Activated T-helper 2 cell treated with anti-CD3 and anti-CD28 coated beads, Interferon-gamma antibody, Interleukin-2, Interleukin-4, amounts not matched to agents 10 μg/mL and 5 μg/mL and 100 μg/mL, durations not matched to agents 14 hours and 24 hours and 36 hours (primary cell): ENCODE measurements at places on chromosomes 1 and 21. TPM values are rescaled to one million over a fixed set of nuclear protein-coding genes. Genes with fewer than 3 reads are reported as not detected.

DNA sequence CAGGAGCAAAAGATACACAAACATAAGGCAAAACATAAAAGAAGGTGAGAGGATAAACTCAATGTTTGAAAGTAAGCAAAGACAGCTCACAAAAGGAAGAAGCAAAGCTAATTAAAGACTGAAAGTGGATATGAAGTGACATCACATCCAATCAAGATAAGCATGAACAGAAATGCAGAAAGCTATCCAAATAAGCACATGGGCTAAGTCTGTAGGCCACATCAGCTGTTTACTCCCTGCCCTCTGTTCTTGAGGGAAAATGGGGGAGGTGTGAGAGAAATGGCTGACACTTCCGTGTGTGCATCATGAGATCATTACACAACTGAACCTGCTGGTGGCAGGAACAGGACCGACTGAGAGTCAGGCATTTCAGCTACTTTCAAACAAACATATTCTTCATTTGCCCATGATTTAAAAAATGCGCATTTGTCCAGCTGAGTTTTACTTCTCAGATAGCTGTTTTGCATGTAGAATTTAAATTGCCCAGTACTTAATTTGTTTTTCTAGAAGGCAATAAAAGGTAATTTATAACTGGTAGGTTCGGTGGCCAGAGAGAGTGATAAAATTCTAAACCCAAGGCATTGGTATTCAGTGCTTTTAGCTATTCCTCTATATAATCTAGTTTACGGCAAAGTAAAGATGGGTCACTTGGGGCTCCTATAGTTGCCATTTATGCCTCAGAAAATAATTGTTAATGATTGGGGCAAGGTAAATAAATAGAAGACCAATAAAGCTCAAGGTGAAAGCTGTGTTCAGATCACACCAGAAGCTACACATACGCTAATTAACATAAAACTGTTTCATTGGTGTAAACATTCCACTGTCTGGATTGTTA lies 27.2 kb upstream of the MAN1A2 start:
- no peaks in the 10 kb centered on the region for H3K36me3 ChIP-seq
- DNase-seq = no peak
- no peak overlapping the region for H3K4me3 ChIP-seq
- no peak overlapping the region for H3K27ac ChIP-seq
- H3K4me1 ChIP-seq = peaks cover 16% of the 10 kb centered on the region

DNA sequence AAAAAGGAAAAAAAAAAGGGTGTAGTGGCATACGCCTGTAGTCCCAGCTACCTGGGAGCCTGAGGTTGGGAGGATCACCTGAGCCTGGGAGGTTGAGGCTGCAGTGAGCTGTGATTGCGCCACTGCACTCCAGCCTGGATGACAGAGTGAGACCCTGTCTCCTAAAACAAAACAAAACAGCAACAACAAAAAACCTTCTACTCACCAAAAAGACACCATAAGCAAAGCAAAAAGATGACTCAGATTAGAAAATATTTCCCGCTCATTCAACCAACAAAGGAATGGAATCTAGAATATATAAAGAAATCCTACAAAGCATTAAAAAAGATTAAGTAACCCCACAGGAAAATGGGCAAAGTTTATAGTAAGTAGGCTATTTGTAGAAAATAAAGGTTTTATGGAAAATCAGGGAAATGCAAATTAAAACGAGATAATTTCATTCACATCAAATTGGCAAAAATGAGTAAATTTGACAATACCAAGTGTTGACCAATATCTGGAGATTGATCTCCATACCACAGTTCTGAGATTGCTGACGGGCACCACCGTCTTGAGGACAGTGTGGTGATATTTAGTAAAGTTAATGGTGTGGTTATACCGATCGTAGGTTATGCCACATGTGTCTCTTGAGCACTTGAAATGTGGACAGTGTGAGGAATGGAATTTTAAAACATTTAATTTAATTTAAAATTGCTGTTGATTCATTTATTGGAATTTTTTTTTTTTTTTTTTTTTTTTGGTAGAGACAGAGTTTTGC lies 54.0 kb downstream of the PIK3CD start:
- no peaks in the 10 kb centered on the region for H3K27me3 ChIP-seq
- H3K4me1 ChIP-seq = peaks cover 40% of the 10 kb centered on the region
- no peak overlapping the region for H3K4me3 ChIP-seq
- DNase-seq = no peak

DNA sequence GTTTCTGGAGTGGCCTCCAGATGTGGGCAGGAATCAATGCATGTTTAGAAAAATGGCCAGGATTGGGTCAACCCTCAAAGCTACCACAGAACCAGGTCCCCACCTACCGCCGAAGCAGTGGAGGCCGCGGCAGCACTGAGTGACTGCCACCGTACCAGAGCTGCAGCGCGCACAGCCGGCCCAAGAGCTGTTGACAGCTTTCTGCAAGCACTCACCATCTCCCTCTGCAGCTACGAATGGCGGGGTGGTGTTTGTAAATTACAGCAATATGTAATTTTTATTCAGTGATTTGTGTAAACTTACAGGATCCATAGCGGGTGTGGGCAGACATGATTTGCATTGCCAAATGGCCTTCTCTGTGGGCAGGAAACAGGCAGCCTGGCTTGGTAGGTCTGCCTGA lies 96.4 kb downstream of the CAMK2N1 start:
- H3K27ac ChIP-seq = no peak overlapping the region
- H3K36me3 ChIP-seq = no peaks in the 10 kb centered on the region
- peaks cover 42% of the 10 kb centered on the region for H3K27me3 ChIP-seq

DNA sequence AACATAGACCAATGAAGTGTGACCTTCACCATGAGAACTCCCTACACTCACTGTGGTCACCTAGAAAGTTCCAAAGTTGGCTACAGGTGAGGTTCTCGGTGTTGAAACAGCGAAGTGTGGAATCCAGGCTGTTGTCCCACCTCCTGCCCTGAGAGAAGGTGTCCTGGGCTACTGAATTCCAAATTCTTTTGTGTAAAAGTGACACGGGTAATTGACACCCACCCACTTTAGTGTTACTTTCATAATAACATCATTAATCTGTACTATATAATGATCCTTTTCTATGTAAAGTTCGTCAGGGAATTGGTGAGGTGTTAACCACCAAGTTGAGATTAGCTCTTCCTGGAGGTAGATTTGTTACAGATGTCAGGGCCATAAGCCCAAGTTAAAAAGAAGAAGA lies 690.7 kb downstream of the RWDD3 start:
- H3K27me3 ChIP-seq = no peaks in the 10 kb centered on the region
- no peaks in the 10 kb centered on the region for H3K4me1 ChIP-seq
- H3K27ac ChIP-seq = no peak overlapping the region
- H3K4me3 ChIP-seq = no peak overlapping the region

DNA sequence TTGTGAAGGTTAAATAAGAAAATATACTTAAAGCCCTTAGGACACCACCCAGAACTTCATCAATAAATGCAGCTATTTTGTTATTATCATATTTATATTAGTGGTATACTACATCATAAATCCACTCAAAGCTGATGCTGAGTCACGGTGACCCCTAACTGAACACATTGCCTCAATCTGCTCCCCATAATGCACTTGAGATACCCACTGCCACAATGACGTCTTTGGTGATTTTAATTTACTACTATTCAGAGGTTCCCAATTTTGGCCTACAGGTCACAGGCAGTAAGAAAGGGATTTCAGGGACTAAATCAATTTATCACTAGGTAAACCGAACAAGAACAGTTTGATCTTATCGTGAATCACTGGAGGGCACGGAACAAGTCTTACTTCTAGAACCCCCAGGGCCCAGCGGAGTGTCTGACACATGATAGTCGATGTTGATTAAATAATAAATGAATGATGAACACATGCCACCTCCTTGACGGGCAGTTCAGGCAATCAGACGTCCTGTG lies 493 bp upstream of the CHD1L start:
- H3K27ac ChIP-seq = peak overlapping the region; percentile 79
- no peak for DNase-seq
- H3K27me3 ChIP-seq = peaks cover 11% of the 10 kb centered on the region
- H3K36me3 ChIP-seq = peaks cover 16% of the 10 kb centered on the region

GRCh38 chr1:58814251-58815068 lies 30.6 kb upstream of the JUN start:
- peak overlapping the region; percentile 32 for H3K4me3 ChIP-seq
- DNase-seq = no peak
- H3K27me3 ChIP-seq = peaks cover 5% of the 10 kb centered on the region
- H3K36me3 ChIP-seq = no peaks in the 10 kb centered on the region

LAMC2 gene
- not detected in 2 replicates for total RNA-seq

PRR9 gene
- not detected in 2 replicates for total RNA-seq

DNA sequence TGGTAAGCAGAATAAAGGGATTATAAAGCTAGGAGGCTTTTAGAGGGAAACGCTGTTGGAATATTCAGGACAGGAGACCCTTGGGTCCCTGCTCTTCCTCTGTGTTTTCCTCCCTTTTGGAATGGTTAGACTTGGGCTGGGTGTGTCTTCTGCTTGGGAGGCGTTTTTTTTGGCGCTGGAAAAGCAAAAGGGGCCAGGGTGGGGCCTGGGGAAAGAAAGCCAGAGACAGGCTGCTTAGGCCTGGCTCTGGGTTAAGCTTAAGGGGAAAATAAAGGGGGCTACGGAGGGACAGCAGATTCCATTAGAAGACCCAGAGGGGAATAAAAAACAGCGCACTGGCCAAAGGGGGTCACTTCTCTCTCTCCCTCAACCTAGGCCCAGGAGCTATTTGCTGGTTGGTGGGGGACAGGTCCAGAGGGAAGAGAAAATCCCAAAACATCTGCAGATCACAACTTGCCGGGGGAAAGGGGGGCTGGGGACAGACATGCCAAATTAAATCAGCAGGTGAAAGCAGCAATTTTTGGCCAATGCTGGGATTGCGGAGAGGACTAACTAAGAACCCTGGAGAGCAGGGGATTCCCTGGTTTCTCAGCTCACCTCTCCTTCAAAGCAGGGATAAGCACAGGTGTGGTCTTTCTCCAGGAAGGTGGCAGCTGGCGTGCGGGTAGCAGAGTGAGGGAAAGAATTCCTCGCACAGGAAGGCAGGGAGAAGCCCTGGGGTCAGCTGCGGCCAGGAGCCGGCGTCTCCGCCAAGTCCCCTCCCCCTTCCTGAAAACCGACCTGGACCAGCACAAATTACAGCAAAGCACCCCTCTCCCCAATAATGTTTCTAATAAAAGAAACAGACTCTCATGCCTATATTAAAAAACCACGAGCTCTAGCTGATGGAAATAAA lies 82.2 kb upstream of the AK4 start:
- DNase-seq = no peak
- peak overlapping the region; percentile 43 for H3K27ac ChIP-seq
- no peaks in the 10 kb centered on the region for H3K36me3 ChIP-seq
- H3K4me1 ChIP-seq = peaks cover 31% of the 10 kb centered on the region
- H3K4me3 ChIP-seq = peak overlapping the region; percentile 87
- peaks cover 2% of the 10 kb centered on the region for H3K27me3 ChIP-seq

DNA sequence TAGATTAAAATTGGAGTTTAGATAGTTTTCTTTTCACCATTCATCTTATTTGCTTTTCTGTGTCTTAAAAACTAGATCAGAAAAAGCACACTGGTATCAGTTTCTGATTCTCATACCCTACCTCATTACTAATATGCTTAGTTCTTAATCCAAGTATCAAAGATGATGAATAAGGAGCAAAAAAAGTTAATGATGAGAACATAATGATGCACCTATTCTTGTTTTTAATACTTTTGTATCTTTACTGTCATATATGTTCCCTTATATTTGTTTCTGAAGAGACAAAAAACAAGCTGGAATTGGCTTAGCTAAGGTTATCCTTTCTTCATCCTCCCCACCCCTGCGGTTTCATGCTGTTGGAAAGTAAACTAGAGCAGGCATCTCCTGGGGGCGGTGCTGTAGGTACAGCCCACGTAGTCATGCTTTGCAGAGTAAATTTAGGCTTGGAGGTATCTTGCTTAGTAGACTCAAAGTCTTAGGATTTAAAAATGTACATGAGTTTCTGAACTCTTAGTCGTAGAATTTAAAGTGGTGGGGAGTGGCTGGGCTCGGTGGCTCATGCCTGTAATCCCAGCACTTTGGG lies 16.4 kb downstream of the CNIH4 start:
- H3K4me3 ChIP-seq = no peak overlapping the region
- H3K36me3 ChIP-seq = peaks cover 92% of the 10 kb centered on the region
- no peak for DNase-seq
- H3K27me3 ChIP-seq = no peaks in the 10 kb centered on the region

DNA sequence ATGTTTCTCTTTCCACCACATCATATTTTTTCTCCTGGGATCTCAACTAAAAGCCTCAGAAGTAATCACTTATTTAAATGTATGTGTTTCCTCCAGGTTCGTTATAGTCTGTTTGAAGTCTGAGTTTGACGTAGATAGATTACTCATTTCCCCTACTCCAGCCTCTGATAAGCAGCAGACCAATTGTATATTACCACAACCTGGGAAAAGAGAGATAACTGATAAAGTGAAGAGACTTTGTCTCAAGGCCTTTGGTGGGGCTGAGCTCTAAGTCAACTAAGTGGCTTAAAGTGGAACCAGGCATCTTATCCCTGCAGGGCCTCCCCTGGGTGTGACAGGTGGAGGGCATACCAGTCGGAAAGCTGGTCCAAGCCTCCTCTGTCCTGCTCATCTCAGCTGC lies 34.9 kb upstream of the CACNA1E start:
- peaks cover 14% of the 10 kb centered on the region for H3K4me1 ChIP-seq
- H3K4me3 ChIP-seq = no peak overlapping the region

GRCh38 chr1:151061704-151062103 lies 1.5 kb downstream of the MLLT11 start:
- peaks cover 35% of the 10 kb centered on the region for H3K36me3 ChIP-seq
- no peak overlapping the region for H3K4me3 ChIP-seq
- H3K27ac ChIP-seq = no peak overlapping the region
- no peaks in the 10 kb centered on the region for H3K27me3 ChIP-seq
- peaks cover 40% of the 10 kb centered on the region for H3K4me1 ChIP-seq

GRCh38 chr1:47645151-47645550 lies 207.3 kb downstream of the FOXD2 start:
- H3K27me3 ChIP-seq = peaks cover 4% of the 10 kb centered on the region
- no peak overlapping the region for H3K27ac ChIP-seq

DNA sequence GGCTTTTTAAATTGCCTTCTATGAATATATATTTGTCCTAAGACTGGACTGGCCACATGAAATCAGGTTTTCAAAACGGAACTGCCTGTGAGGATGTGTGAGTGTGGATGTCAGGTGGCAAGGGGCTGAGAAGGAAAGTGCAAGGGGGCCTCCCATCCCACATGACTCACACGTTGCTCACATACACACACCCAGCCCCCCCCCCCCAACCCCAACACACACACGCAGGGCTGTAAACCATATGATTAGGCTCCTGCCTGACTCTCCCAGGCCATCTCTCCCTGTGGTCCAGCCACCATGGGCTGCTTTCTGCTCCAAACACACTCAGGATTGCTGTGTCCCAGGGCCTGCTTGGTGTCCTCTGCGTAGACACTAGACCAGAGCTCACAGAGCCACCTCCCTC lies 22.4 kb downstream of the DEGS1 start:
- peak overlapping the region; percentile 45 for H3K4me3 ChIP-seq
- no peak for DNase-seq

CDC42BPA gene
- 6.6 and 7.1 TPM in 2 replicates for total RNA-seq

DNA sequence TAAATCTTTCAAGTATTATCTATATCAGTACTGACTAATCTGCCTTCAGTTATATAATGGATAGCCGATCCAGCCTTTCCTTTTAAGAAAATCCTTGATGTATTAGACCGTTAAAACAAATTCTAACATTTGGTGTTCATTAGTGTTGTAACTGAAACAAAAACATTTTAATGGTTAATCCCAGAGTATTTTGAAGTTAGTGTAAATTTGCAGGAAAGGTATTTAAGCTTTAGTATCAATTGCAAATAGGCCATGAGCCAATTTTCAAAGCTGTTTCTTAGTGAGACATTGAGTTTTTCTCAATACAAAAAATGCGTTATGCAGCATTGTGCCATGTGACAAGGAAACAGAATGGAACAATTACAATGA lies 29.6 kb downstream of the DISP1 start:
- no peaks in the 10 kb centered on the region for H3K27me3 ChIP-seq
- H3K4me1 ChIP-seq = no peaks in the 10 kb centered on the region
- H3K4me3 ChIP-seq = no peak overlapping the region
- H3K27ac ChIP-seq = no peak overlapping the region
